ENCODE measurements at places on chromosomes 1 and 21.

DNA sequence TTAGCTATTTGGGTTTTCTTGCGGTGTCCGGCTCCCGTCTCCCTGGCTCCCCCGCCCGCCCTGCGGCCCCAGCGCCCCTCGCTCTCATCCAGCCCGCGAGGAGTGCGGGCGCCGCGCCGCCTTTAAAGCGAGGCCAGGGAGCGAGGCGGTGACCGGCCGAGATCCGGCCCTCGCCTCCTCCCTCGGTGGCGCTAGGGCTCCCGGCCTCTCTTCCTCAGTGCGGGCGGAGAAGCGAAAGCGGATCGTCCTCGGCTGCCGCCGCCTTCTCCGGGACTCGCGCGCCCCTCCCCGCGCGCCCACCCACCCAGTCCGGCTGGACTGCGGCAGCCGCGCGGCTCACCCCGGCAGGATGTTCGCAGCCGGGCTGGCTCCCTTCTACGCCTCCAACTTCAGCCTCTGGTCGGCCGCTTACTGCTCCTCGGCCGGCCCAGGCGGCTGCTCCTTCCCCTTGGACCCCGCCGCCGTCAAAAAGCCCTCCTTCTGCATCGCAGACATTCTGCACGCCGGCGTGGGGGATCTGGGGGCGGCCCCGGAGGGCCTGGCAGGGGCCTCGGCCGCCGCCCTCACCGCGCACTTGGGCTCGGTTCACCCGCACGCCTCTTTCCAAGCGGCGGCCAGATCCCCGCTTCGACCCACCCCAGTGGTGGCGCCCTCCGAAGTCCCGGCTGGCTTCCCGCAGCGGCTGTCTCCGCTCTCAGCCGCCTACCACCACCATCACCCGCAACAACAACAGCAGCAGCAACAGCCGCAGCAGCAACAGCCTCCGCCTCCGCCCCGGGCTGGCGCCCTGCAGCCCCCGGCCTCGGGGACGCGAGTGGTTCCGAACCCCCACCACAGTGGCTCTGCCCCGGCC, 492 bp downstream of the HLX start:
- no peak for DNase-seq

DNA sequence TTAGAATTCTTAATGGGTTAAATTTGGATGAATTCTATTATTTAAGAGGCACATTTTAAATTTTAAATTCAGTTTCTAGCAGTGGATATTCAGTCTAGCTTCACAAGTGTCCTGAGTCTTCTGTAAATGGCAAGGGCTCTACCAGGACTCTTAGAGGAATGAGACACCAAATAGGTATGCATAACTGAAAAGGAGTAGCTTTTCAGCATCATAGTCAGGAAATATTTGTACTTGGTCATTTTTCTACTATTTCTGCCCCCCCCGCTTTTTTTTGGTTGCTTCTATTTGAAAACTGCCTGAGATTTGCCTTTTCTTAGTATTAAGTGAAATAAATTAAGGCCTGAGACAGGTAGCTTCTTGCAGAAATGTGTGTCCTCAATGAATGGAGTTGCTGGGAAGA, 80.2 kb downstream of the MAST2 start:
- no peak for DNase-seq

DNA sequence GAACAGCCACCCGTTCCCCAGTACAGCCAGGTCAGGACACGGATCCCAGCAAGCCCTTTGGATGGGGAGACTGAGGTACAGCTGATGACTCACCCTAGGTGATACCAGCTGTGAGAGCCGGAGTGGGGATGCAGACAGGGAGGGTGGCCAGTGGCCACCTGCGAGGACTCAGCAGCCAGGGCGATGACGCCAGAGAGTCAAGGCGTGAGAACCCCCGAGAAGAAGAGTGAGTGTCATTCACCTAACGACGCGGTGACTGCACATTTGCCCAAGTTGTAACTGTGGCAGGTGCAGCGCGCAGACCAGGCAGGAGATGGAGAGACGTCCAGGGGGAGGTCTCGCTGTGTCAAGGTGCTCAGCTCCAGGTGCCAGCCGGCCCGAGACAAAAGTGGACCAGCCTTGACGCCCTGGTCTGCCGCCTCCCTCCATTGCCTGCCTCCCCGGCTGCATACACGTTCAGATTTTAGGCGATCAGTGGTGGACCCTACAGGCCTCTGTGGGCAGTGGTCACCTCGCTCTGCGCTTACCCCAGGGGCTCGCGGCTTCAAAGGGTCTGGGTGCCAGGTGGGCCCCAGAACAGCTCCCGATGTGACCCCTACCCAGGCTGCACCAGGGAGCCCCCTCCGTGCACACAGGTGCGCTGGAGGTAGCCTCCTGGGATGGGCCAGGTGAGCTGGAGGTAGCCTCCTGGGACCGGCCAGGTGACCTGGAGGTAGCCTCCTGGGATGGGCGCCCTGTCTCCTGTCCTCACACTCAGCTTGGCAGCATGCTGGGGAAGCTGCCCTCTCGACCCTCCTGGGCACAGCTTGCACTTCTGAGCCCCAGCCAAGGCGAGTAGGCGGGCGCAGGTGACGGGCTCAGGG, 11.9 kb downstream of the LRRC3 start:
- DNase-seq = no peak

DNA sequence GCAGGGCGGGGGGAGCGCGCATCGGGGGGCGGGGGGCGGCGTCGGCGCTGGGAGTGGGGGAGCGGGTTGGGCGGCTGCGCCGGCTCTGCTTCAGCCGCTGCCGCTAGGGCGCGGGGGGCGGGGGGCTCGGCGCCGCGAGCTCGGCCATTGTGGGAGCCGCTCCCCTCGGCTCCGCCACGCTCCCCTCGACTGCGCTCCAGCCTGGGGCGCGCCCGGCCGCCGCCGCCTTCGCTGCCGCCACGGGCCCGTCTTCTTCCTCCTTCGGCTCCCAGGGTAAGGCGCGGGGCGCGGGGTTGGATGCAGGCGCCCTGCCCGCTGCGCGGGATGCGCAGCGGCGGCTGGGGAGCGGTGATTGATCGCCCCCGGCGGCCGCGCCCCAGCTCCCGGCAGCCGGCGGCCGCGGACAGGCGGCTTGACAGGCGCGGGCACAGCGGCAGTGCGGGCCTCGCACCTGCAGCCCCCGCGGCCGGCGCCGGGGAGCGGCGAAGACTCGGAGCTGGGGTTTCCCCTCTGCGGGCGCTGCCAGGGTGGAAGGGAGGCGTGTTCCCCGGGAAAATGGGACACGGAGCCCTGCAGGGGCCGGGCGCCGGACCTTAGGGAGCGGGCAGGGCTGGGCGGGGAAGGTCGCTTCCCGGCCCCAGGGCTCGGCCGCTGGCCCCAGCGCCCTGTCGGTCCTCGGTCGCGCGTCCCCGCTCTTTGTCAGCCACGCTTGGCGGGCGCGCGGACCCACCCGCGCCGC, 55.3 kb downstream of the NDUFS5 start:
- DNase-seq = no peak

DNA sequence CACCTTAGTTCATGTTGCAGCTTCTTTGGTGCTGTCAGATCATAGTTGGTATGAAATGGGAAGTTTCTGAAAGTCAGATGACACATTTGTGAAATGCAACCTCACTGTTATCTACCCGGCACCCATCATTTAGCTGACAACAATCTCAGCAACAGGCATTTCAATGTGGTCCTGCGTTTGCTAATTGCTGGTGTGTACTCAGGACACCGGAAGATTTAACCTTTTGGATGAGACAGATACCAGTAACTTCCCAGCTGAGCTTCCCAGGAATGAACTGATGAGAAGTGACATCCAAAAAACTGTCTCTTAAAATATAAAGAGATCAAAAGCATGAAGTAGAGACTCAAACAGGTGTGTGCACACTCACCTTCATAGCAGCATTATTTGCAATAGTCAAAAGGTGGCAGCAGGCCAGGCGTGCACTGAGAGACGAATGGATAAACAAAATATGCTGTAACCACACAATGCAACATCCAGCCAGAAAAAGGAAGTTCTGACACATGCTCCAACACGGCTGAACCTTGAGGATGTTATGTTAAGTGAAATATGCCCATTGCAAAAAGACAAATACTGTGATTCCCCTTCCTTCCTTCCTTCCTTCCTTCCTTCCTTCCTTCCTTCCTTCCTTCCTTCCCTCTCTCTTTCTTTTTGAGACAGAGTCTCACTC, 7.9 kb upstream of the CLDN14 start:
- DNase-seq = no peak

DNA sequence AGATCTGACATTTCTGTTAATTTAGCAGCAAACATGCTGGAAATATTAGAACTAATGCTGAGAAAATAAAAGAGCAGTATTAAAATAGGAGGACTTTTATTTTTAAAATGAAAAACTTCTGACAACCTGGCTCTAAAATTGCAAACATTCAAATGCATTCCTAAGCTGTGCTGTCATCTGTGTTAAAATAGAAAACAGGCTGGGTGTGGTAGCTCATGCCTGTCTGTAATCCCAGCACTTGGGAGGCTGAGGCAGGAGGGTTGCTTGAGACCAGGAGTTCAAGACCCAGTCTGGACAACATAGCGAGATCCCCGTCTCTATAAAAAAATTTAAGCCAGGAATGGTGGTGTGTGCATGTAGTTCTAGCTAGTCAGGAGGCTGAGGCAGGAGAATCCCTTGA, 44.6 kb downstream of the MIGA1 start:
- no peak for DNase-seq

DNA sequence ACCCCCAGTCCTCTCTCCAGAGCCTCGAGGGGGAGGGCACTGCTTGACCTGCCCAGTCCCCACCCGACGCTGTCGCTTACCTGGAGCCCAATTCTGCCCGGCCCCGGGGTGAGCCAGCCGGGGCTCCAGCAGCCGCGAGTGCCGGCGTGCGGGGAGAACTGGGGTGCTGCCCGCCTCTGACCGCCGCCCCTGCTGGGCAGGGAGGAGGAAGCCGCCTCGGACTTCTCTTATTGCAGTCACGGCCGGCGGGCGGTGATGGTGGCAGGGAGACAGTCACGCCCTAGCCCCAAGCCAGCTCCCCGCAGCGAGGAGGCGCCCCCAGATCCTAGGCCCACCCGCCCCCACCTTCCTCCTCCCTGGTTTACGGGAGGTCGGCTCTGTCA, at the start of gene FGR:
FGR (minus strand) TSS at position 201 of the 383 bp plus-strand sequence. CDS start 11,269 bp downstream, outside the sequence.
- DNase-seq = no peak

- no peak for DNase-seq
Measured at GRCh38 chr1:181128592-181129497, 40.3 kb downstream of the IER5 start.

GRCh38 chr1:62448221-62448933, 11.5 kb downstream of the USP1 start:
- DNase-seq = no peak
